ENCODE measurements at places on chromosomes 7 and 10. TPM values are rescaled to one million over a fixed set of nuclear protein-coding genes. Genes with fewer than 3 reads are reported as not detected.

GRCh38 chr7:94367949-94368348 is 26.7 kb upstream of the COL1A2 start:
- no peak for DNase-seq

GRCh38 chr10:47261556-47261955 is 38.4 kb upstream of the GDF10 start:
- DNase-seq, result no peak

DNA sequence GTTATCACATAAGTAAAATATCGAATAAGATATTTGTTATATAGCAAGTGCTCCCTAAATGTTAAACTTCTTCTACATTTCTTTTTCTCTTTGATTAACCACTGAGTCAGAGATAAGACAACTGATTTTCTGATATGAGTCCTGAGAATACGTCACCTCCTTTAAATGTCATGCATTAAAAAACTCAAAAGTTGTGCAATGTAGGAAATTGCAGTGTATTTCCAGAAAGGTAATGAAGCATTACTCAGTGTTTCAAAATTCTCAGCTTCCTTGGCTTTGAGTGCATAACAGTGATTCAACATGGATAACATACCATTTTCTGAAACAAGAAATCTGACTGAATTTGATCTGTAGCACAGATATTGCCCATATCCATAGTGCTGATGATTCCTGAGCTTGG is 155.8 kb downstream of the BMPER start:
- DNase-seq, result no peak

- DNase-seq, result no peak
Observed at GRCh38 chr10:477620-478019, 211.8 kb downstream of the DIP2C start.

- DNase-seq, result no peak
Observed at GRCh38 chr10:69635428-69636272, 5.6 kb downstream of the FAM241B start.

GRCh38 chr7:140273417-140273816 is 96.6 kb upstream of the KDM7A start:
- DNase-seq, result no peak

DNA sequence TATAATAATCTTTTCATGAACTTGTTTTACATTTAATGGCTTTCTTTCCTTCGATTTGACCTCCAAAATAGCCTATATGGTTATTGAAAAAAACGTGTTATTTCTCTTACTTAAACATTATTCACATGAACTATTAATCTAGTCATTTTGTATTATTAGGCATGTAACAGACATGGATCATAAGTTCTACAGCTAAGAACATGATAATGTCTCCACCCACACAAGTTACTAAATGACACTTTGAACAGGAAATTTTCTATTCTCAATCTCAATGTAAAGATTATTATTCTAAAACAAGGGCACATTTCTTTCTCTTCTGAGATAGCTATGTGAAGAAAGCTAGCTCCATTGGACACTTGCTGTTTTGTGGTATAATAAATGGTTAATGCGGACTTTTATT is 10.0 kb downstream of the LAMB4 start:
- DNase-seq, result no peak

Gene ICA1
- 11.8 TPM for total RNA-seq

GRCh38 chr7:106370542-106370941 is 85.8 kb upstream of the NAMPT start:
- DNase-seq, result no peak

GRCh38 chr10:30893208-30893607 is 138.5 kb downstream of the ZNF438 start:
- DNase-seq, result no peak

Gene TMEM26
- 1.1 TPM for total RNA-seq

DNA sequence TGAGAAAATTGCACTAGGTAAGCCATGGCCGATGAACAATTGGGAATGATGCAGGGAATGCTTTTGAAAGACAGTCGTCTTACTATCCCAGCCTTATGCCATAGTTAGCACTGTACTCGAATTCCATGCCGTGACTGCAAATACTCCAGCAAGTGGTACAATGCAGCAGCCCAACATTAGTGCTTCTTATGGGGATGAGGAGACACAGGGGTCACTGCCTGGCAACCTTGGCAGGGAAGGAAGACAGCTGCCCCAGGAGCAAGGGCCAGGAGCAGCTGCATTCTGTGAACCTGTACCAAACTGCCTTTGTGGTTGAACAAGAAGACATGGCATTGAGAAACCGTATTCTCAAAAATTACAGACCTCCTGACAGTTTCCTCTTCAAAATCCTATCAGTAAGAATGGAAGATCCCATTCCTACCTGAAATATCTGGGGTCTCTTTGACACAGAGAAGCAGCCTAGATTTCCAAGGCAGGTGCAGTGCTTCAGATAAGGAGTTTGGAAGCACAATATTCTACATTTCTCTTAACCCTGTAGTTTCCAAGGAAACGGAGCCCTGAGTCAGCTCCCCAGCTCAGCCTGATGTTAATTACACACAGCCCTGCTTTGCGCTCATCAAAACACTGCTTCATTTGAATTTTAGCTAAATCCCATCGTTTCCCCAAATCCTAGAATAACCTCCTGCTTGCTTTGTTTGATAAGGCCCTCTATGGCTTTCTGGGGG is 49.0 kb upstream of the FRMD4A start:
- DNase-seq, result no peak

- DNase-seq, result no peak
Observed at GRCh38 chr7:142879060-142879459, 6.5 kb downstream of the TRPV6 start.

- DNase-seq, result no peak
Observed at GRCh38 chr7:74325210-74325565, 36.0 kb downstream of the CLIP2 start.

Gene NKX1-2
- total RNA-seq, result not detected

DNA sequence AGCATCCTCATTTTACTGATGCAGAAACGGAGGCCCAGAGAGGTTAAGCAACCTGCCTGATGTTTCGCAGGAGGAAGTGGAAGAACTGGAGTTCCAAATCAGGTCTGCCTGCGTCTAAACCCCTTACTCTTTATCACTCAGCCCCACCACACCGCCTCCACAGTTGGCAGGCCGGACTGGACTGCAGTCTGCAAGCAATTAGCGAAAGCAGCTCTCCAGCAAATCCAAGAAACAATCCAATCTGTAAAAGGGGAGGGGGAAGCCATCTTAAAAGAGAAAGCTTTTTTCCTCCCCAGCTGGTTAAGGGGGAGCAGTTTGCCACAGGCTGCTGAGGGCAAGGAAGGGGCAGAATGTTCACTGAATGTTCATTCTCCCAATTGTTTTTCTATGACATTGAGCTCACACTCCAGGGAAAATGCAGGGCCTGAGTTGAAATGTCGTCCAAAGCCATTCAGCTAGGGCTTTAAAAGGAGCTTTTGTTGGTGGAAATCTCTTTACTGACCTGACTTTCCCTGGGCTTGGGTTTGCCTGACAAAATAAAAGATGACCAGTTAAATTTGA is 350.1 kb downstream of the RNLS start:
- no peak for DNase-seq

Gene HMX2
- not detected for total RNA-seq

GRCh38 chr7:132072165-132072564 is 504.1 kb downstream of the PLXNA4 start:
- DNase-seq, result no peak

- no peak for DNase-seq
Observed at GRCh38 chr10:11533328-11533781, 78.1 kb downstream of the USP6NL start.

Gene SPDYE1
- total RNA-seq, result not detected

Gene SUGCT
- 15.8 TPM for total RNA-seq

- DNase-seq, result no peak
Observed at GRCh38 chr7:46024263-46024916, 103.3 kb upstream of the IGFBP3 start.

DNA sequence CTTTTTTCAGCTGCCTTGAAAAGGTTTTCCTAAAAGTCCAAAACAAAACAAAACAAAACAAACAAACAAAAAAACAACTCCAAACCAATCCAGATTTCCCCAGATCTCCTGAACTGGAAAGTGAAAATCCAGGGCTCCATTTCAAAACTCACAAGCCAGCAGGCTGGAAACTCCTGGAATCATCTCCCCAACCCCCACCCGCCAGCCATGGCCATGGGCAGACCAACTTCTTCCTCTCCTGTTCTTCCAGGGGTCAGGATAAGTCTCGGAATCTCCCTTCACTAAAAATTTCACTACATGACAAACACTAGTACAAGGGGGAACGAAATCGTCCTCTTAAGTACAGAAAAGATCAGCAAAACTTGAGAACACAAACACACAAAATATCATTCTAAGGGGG is 40.4 kb downstream of the GNA12 start:
- no peak for DNase-seq

- DNase-seq, result no peak
Observed at GRCh38 chr7:2474224-2474623, 2.0 kb downstream of the GRIFIN start.

DNA sequence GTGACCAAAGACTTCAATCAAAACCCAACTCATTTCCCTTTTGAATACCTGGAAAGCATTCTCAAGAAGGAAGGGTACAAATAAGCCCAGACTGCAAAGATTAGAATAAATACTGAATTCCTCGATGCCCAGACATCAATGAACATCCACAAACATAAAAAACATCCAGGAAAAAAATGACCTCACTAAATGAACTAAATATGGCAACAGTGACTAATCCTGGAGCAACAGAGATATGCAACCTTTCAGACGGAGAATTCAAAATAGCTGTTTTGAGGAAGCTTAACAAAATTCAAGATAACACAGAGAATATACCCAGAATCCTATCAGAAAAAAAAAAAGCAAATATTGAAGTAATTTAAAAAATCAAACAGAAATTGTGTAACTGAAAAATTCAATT is 43.2 kb downstream of the PCLO start:
- DNase-seq, result no peak

DNA sequence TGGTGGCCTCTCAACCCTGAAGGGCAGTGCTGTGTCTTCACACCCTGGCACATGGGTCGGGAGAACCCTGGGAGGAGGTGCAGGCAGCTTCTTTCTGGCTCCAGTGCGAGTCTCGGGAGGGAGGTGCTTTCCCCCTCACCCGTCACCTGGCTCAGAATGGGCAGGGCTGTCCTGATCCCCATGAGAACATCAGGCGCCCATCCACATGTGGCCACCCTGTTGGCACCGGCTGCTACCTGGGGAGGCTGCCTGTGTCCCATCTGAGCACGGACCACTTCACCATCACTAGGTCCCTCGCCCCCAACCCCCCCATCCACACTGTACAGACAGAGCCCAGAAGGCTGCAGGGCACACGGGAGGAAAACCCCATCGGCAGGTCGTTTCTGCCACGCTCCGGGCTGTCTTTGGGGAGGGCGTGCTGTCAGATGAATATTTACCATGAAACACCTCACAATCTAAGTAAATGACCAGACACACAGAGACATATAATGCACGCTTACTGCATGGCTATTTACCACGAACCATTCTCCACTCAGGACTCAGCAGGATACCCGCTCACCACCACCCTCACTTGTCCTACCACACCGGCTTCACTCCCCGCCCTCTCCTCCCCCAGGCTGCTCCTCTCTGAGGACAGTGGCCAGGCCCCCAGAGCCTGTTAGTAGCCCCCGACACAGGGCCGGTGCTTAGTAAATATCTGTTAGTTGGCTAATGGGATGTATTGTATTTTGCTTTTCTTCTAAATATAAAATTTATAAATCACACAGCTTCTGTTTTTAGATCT is 282.2 kb downstream of the DNAJB6 start:
- peak; percentile 60 for DNase-seq

GRCh38 chr7:42763137-42763551 is 148.7 kb downstream of the C7orf25 start:
- DNase-seq, result no peak

GRCh38 chr7:55534262-55534915 is 37.9 kb downstream of the VOPP1 start:
- peak; percentile 85 for DNase-seq

Gene PRPF18
- total RNA-seq, result 17.3 TPM

GRCh38 chr7:29308424-29308823 is 113.8 kb downstream of the CHN2 start:
- DNase-seq, result no peak

DNA sequence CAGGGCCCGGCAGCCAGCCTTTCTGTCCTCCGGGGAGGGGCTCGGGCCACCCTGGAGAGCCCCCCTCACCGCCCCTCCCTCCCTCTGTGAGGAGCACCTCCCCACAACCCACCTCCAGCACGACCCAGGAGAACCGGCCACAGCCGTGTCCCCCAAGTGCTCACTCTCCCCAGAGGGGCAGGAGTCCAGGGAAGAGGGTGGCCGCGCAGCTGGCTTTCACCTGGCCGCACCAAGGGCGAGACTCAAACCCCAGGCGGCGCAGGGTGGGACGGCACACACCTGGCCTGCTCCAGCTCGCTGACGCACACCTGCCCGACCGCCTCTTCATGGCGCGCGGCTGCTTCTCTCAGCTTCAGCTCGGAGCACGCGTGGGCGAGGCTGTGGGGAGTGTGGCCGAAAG is 73.4 kb downstream of the CFAP46 start:
- peak; percentile 62 for DNase-seq

DNA sequence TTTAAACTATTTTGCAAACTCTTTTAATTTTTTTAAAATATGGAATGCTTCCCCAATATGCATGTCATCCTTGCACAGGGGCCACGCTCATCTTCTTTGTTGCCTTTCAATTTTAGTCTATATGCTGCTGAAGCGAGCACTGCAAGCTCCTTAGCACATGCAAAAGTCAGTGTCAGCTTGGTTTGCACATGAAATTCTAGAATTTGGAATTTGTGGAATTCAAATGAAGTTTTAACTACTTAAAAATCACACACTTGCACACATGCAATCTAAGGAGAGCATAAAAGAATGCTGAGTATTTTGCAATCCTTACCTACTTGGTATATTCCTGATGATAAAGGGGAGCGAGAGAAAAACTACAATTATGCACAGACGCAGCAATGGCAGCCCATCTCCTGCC is 78.3 kb upstream of the ATP6V0A4 start:
- DNase-seq, result no peak

Gene INA
- not detected for total RNA-seq

DNA sequence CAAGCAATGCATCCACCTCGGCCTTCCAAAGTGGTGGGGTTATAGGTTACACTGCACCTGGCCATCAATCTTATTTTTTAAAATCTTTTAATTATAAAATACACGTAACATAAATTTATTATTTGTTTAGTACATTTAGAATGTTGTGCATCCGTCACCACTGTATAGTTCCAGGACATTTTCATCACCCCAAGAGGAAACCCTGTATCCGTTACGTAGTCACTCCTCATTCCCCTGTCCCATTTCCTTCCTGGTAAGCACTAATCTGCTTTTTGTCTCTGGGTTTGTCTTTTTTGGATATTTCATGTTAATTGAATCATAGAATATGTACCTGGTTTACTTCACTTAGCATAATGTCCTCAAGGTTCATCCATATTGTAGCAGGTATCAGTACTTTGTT is 51.2 kb downstream of the MAPK8 start:
- no peak for DNase-seq

Gene CRYGN
- 0.42 TPM for total RNA-seq
